Cortex of kidney (tissue), 1 donor: ENCODE measurements at places on chromosomes 1 and 21.

GRCh38 chr1:201141418-201141817 is 12.9 kb downstream of the TMEM9 start:
- DNase-seq = no peak

GRCh38 chr1:221751226-221751887 is 9.5 kb upstream of the DUSP10 start:
- no peak for DNase-seq

GRCh38 chr1:116243333-116244054 is 129.6 kb upstream of the ATP1A1 start:
- no peak for DNase-seq

DNA sequence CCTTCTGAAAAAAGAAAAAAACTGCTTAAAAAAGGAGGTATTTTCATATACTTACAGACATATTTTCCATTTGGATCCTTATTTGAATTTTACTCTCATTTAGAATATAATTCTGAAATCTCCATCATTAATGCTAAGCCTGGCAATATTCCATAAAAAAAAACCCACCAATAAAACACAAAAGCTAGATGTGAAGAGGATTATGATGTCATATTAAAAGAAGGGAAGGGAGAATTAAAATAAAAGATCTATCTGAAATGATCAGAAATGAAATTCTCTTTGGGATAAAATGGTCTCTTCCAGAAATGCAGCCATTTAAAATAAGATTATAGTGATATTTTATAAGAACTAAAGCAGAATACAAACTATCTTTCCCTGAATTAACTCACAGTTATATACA is 206.7 kb upstream of the CAMK1G start:
- DNase-seq = no peak

DNA sequence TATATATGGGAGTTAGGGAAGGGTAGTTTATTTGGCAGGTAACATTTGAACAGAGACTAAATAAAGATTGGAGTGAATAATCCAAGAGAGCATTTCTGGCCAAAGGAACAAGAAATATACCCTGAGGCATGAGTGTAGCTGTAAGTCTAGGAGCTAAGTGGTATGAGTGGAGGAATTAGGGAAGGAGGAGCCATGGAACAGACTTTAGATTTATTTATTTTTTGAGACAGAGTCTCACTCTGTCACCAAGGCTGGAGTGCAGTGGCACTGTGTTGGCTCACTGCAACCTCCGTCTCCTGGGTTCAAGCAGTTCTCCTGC is 18.4 kb downstream of the CAPZA1 start:
- no peak for DNase-seq

GRCh38 chr1:116945421-116945820 is 35.7 kb downstream of the PTGFRN start:
- no peak for DNase-seq

GRCh38 chr1:229238674-229239415 is 32.1 kb upstream of the RAB4A start:
- no peak for DNase-seq

DNA sequence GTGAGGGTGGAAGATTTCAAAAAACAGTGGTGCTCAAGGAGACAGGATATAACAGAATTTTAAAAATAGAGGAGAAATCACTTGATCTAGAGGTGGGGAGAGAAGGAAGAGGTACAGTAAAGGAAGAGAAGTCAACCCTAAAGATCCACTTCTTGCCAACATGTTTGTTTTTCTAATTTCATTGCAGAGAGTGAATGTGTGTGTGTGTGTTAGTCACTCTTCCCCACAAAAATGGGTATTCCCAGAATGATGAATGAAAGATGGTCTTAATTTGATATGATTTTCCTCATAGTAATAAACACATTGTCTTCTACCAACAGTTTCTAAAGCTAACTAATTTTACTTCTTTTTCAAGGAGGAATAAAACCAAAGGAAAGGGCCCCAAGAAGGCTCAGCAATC is 74.2 kb upstream of the NGF start:
- DNase-seq = no peak

DNA sequence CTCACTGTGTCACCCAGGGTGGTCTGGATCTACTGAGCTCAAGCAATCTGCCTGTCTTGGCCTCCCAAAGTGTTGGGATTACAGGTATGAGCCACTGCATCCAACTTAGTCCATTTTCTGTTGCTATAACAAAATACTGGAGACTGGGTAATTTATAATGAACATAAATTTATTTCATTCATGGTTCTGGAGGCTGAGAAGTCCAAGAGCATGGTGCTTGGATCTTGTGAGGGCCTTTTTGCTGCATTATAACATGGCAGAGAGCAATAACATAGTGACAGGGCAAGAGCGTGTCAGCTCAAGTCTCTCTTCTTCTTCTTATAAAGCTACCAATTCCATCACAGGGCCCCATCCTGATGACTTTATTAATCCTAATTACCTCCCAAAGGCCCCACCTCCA is 3.6 kb upstream of the KIF2C start:
- no peak for DNase-seq

GRCh38 chr1:175413367-175413766 is 220.8 kb upstream of the KIAA0040 start:
- DNase-seq = no peak

DNA sequence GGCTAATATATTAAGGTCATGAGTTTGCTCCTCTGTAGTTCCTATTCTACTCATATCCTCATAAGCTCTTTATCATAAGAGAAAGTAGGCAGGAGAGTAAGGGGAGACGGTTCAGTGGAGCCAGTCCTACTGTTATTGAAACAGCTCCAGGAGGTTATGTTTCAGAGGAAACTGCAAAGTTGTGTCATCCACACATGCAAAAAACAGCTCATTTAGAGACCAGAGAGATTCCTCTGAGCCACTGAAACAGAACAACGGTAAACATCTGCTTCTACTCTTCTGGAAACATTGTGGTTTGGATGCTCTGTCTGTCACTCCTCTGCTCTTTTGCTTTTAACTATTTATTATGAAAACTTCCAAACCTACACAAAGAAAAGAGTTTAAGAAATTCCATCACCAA is 66.3 kb upstream of the PPP2R5A start:
- no peak for DNase-seq

- no peak for DNase-seq
Observed at GRCh38 chr1:228159008-228159665, 6.5 kb upstream of the IBA57 start.
